SK-N-DZ (cell line): ENCODE measurements at places on chromosomes 12 and 14.

- DNase-seq = no peak
Observed at GRCh38 chr14:87996291-87996592, 3.3 kb upstream of the GALC start.

GRCh38 chr14:91140672-91141071 is 26.8 kb downstream of the DGLUCY start:
- DNase-seq = no peak

GRCh38 chr12:123998991-123999359 is 26.0 kb downstream of the ZNF664 start:
- no peak for DNase-seq

GRCh38 chr14:103130017-103130764 is 6.9 kb downstream of the TNFAIP2 start:
- no peak for DNase-seq

DNA sequence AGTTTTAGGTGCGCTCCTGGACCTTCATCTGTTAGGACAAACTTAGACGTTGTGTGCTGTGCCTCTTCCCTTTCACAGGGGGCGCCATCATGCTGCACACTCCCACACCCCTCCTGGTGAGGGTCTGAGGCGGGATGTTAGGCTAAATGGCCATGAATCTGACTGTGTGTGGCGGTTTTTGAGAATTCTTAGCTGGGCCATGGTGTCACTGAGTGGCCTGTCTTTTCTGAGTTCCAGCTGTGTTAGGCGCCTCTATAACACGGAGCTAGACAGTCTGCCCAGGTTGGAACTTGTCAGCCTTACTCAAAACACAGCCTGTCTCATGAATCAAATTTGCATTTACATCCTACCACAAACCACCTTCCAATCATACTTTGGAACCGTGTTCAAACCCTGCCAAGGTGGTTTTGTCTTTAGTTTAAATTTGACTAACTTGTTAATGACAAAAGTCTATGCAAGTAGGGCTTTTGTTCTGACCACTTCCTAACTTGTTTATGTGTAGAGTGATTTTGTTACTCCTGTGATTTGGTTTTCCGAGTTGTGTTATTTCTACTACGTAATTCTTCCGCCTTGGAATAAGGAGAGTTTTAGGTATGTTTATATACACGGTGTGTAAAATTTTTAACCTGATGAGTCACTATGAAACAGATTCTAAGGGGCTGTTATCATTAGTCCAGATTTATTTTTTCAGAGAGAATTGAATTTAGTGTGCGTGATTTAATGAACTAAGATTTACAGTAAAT is 19.6 kb downstream of the ACVR1B start:
- DNase-seq = no peak

DNA sequence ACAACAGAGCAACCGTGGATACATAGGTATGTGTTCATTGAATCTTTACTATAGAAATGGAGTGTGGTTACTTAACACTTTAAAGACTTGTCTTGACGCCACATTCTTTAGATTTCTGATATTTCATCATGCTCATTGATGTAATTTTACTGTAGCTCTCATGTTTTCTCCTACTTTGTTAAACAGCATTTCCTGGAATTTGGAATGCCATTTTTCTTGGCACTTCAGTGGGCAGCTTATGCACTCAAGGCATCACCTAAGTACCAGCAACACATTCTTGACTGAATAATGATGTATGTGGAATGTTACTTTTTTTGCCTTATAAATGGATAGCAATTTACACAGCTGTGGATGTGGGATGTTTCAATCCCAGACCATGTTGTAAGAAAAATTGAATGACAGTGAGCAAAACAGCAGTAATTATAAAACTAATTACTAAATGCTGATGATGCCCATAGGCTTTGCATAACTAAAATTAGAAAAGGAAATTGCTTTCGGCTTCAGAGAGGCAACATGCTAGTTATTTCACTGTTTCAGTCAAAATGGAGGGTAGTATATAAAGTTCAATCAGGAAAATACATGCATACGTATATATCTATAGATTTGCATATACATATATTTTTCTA is 298.5 kb downstream of the NPAS3 start:
- no peak for DNase-seq
